ENCODE measurements at places on chromosomes 7 and 10.

DNA sequence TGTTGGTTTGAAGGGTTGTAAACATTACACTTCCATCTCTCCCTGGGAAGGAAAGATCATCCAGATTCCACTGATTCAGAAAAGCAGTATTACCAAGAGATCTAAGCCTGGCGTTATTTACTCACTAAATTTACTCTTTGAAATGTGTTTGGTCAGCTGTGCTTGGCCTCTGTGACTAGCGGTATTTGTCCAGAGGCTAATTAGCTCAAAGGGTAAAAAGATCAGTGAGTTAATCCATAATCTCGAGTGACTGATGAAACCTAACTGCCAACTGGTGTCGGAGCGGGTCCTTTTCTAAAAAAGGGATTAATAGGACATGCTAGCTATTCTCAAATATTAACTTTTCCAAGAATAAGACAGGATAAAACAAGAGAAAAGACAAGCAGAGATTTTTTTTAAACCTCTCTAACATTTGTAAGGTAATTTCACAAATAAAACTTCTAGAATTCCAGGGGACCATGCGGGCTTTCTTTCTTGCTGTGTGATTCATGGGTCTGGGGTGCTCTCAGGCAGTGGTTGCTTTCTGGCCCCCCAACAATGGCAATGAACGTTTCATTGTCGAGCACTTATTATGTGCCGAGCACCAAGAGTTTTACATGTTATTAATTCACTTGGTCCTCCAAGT is 247.3 kb upstream of the AOAH start:
- DNase-seq, result no peak

DNA sequence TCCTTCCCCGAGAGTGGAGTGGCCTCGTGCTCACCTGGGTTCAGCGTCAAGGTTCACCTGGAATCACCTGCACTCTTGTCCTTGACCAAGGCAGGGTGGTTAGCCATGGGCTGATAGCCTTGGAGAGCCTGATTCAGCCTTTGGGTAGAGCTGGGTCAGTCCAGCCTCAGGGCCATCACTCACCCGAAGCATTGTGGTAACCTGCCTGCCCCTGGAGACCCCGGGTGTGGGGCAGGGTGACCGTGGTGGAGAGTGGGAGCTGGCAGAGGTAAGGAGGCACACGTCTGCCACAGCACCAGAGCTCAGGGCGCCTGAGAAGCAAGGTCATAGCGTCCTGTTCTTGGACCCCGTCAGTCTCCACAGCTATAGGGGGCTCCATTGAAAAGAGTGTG is 27.8 kb upstream of the WDFY4 start:
- DNase-seq, result no peak

DNA sequence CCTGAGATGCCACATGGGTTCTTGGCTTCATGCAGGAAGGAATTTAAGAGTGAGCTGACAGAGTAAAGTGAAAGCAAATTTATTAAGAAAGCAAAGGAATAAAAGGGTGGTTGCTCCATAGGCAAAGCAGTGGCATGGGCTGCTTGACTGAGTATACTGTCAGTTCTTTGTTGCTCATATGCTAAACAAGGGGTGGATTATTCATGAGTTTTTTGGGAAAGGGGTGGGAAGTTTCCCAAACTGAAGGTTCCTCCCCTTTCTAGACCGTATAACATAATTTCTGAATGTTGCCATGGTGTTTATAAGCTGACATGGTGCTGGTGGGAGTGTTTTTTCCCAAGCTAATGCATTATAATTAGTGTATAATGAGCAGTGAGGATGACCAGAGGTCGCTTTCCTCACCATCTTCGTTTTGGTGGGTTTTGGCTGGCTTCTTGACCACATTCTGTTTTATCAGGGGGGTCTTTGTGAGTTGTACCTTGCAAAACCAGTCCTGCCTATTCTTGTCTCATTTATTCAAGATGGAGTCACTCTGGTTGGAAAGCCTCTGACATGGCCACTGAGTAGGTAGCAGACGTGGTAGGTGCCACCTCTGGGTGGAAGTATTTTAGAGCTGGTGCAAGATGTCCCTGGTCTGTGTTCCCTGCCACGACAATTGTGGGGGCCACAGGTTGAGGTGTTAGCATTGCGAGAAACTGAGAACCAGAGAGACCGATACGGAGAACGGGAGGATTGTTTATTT is 107.5 kb upstream of the SDK1 start:
- no peak for DNase-seq

- DNase-seq, result no peak
These were observed 184.7 kb downstream of the VTI1A start for GRCh38 chr10:112631501-112632400.

DNA sequence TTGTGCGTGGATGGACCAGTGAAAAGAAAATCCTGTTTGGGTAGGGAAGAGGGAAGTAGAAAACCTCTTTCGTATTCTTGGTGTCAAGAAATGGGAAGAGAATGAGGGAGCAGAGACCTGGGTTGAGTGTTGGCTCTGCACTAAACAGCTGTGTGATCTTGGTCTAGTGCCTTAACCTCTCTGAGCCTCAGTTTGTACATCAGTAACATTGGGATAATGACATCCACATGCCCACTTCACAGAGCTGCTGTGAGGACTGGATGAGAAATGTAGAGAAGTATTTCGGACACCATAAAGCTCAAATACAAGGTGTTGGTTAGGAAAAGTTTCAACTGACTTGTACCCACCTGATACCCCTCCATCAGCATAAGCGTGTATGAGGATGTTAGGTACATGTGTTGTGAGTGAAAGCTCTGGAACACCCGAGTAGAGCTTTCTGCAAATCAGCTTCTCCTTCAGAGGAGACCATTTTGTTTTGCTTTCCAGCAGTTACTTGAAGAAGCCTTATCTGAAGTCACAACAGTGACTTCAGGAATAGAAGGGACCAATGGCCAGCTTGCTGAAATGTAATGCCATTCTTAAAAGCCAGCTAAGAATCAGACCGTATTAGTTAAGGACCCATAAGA is 11.2 kb downstream of the TRIM56 start:
- no peak for DNase-seq

- DNase-seq, result no peak
These were observed 46.7 kb downstream of the TMEM270 start for GRCh38 chr7:73907554-73908122.

GRCh38 chr7:87226495-87226894 is 7.0 kb upstream of the TMEM243 start:
- no peak for DNase-seq

GRCh38 chr10:63579371-63580014 is 58.3 kb downstream of the REEP3 start:
- DNase-seq, result no peak

DNA sequence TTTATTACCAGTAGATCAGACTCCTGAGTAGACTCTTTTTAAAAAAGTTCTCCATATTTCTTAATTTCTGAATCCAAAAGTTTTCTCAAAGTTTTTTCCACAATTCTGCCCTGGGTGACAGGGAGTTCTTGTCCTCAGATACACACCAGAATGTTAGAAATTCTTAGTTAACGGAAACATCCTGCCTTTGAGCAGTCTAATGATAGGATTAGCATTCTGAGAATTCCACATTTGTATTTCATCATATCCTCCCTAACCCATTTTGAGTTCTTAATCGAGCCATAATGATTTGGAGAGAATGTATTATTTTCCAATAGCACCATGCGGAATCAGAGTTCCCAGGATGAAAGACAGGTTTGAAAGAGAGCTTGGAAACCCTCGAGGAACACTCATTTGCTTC is 28.9 kb upstream of the MRPS33 start:
- no peak for DNase-seq

DNA sequence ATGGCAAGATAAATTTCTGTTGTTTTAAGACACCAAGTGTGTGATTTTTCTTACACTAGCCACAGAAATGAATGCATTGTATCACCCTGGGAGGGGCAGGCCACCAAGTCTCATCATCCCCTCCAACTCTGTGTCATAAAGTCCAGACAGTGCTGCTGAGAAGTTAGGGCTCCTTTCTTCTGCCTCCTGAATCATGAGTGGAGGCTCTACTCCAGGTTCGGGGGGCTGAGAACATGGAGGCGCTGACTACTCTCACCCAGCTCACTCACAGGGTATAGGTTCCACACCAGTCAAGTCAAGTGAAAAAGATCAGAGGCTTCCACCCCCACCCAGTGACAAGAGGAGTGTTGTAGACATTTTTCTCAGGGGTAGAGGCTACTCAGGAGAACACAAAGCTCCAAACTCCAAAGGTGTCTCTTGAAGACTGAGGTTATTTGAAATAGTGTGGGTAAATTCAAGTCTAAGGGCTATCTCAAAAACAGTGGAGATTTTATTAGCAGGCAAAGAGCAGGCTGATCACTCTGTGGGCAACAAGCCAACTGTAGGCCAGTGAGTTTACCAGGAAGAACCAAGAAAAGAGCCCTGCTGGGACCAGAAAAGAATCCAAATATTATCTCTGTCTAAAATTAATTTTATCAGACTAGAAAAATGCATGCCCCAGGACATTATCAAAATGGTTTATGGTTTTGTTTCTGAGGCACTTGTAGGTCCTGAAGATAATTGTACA is 118.6 kb upstream of the RET start:
- DNase-seq, result no peak

DNA sequence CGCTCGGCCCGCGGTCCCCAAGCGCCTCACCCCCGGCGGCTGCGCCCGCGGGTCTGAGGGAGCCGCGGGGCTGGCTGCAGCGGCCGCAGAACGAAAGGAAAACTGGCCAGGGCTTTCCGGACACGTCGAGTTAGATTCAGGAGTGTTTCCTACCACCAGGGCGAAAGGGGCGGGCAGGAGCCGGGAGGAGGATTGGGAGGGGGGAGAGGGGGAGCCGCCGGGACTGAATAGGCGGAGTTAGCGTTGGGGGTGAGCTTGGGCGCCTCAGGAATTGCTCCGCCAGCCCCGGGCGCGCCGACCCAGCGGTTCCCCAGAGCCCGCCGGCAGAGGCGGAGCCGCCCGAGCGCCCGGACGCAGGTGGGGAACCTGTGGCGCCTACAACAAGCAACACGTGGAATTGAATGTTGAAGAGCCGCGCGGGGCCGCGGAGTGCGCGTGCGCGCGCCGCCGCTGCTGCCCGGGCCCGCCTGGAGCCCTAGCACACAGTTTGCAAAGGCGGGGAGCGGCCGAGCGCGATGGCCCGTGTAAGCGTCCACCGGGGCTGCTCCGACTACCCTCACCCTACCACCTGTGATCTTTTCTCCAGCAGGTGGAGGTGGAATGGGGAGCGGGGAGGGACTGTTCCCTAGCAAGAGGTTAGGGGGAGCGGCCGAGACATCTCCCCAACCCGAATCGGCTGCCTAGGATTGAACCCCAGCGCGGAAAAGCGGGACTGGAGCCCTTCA is at the start of gene CADPS2:
TSS of gene CADPS2 (minus strand) at position 104 of the 725 bp plus-strand sequence. CDS start 123 bp downstream, outside the sequence.
- DNase-seq, result no peak

DNA sequence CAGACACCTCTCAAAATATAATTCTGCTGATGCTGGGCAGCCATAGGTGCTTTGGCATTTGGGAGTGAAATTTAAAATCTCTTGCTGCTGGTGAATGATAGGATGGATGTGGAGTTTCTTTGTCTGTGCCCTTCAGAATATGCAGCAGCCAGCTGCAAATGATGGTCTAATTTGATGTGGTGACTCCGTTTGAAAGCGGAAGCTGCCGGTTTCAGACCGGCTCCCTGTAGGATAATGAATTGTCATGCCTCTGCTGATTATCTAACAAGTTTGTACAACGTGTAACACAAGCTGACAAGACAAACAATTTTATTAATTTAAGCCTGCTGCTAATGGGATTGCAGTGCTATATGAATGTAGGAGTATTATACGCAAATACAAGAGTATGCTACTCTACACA is 103.5 kb downstream of the SND1 start:
- no peak for DNase-seq

DNA sequence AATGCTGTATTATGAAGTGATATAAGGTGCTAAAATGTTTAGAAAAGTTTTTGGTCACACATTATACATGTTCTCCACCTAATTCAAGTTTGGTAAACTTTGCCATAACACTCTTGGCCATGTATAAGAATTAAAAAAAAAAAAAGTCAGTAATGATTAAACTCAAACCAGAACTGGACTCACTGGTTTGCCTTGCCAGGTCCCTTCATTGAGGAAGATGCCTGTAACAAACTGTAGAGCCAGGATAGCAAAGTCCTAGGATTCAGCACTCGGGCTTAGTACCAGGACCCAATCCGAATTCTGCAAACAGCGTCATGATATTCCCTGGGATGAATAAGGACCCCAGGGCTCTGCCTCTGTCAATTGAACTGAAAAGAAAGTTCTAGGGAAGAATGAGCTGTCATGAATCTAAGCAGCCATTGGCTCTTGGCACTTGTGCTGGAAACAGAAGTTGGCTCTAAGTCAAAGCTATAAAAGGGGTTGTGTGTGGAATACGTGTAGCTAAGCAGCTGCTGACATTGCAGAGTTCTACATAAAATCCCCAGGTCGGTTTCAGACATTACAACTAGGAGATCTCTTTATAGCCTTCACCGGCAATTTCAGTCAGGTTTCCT is 216.9 kb downstream of the C7orf25 start:
- no peak for DNase-seq

GRCh38 chr10:119608316-119609155 is 11.8 kb upstream of the TIAL1 start:
- DNase-seq, result no peak

DNA sequence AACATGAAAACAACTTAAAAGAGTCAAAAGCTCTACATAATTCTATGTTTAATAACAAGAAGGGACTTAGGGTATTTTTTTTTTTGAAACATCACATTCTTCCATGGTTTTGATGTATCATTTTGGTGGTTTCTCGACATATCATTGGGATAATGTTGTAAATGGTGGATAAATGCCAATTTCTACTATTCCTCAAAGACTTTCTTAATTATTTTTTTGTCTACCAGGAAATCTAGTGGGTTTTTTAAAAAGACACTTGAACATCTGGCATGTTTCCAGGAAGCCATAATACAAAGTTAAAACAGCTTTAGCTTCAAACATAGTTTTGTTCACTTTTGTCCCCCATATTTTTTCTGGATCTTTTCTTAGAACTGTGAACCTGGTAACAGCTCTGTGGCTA is 200.4 kb downstream of the DKK1 start:
- DNase-seq, result no peak

- DNase-seq, result no peak
These were observed 91.3 kb downstream of the AVL9 start for GRCh38 chr7:32586291-32587221.

GRCh38 chr7:74173491-74173865 is 678 bp upstream of the EIF4H start:
- DNase-seq, result no peak

DNA sequence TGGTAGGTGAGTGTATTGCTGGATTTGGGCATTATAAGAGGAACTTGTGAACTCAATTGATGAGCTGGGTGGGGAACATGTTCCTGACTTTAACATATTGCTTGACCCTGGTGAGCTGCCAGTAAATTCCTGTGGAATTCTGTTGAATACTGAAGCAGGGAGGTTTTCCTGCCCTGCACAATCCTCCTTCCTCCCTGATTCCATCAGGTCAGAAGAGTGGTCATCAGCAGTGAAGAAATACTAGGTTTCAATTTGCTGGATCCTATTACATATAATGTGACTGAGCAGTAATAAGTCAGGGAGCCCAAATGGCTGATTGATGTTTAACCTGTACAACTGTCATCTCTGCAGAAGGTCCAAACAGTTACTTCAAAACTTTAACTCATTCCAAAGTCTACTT is 581.2 kb downstream of the SUGCT start:
- DNase-seq, result no peak

DNA sequence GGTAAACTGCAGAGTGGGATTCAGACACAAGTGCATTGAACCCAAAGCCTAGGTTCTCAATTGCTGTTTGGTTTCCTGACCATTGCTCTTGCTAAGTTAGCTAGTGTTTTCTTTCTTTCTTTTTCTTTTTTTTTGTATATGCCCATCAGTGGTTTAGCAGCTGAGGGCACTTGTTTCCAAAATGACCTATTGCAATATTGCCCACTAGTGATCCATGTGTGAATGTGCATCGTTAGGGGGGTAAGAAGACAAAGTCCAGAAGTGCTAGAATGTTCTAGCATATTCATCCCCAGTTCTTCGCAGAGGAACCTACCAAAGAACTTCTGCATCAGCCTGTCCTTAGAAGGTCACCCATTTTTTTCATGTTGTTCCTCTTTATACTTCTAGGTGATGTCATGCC is 252.8 kb upstream of the GPR26 start:
- no peak for DNase-seq
